ENCODE measurements at places on chromosomes 6 and 20. TPM values are rescaled to one million over a fixed set of nuclear protein-coding genes. Genes with fewer than 3 reads are reported as not detected.

DNA sequence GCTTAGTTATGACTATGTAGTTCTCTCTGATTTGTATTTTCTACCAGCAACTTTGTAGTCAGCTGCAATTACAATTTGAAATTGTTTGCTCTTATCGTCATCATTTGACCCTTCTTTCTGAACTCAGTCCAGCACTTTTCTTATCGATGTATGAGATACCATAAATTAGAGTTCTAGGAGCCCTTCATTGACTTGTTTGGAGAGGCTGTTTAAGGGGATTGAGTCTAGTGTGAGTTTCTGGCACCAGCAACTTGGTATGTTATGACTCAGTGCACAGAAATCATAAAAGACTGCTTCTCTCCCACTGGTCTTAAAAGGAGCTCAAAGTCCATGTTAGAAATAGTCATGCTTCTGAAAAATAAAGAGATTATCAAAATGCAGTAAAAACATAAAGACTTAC, 190.3 kb downstream of the TENT5A start:
- DNase-seq, result no peak
- H3K4me1 ChIP-seq, result peaks cover 4% of the 10 kb centered on the region
- H3K36me3 ChIP-seq, result no peaks in the 10 kb centered on the region
- peak overlapping the region; percentile 27 for H3K4me3 ChIP-seq
- no peaks in the 10 kb centered on the region for H3K27me3 ChIP-seq

DNA sequence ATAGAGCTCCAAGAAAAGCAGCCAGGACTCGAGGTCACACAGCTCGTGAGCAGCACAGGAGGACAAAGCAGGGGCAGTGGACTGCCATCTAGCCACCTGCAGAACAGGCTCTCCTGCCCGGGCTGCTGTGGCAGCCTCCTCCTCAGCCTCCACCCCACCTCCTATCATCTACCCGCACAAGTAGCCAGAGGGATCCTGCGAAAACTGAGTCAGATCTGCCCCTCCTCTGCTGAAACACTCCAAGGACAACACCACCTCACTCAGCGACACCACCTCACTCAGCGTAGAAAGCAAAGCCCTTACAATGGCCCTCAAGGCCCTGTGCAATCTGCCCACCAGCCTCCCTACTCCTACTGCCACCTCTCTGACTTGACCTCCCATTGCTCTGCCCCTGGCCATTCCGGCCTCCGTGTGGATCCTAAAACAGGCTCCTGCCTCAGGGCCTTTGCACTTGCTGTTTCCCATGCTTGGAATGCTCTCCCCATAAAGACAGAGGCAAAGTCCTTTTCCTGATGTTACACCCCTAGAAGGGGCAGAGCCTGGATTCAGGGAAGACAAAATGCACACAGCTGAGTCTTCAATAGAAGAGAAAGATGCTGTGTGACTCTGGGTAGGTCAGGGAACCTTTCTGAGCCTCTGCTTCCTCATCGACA, 19.3 kb downstream of the PREX1 start:
- DNase-seq, result no peak
- no peaks in the 10 kb centered on the region for H3K27me3 ChIP-seq
- H3K4me3 ChIP-seq, result no peak overlapping the region
- H3K27ac ChIP-seq, result no peak overlapping the region
- H3K4me1 ChIP-seq, result no peaks in the 10 kb centered on the region
- H3K36me3 ChIP-seq, result no peaks in the 10 kb centered on the region

DNA sequence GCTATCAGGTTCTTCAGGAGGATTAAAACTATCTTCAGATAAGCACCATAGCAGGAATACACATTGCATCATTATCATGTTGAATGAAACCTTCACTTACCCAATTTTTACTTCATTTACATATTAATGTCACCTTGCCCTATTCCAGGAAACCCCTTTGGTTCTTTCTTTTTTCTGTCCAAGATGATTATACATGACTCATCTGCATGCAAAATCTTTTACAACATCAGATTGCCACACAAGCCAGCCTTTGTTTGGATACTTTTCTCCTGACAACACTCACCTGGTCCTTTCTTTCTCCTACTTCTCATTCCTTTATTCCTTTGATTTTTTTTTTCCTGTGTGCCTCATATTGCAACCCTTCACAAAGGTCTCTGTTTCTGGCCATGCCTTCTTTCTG, 200.5 kb upstream of the POU3F2 start:
- H3K27ac ChIP-seq, result no peak overlapping the region
- no peaks in the 10 kb centered on the region for H3K27me3 ChIP-seq
- H3K4me1 ChIP-seq, result no peaks in the 10 kb centered on the region
- H3K4me3 ChIP-seq, result no peak overlapping the region
- DNase-seq, result no peak
- H3K36me3 ChIP-seq, result no peaks in the 10 kb centered on the region

- H3K36me3 ChIP-seq, result no peaks in the 10 kb centered on the region
- no peaks in the 10 kb centered on the region for H3K27me3 ChIP-seq
- no peak for DNase-seq
- H3K27ac ChIP-seq, result no peak within 1 kb of the TSS
- H3K4me1 ChIP-seq, result no peaks in the 10 kb centered on the region
These were observed at the start of gene HTR1B for GRCh38 chr6:77463308-77463860. TSS of gene HTR1B (minus strand) at chr6:77463491. CDS start at chr6:77463403, 88 bp downstream.

- no peak overlapping the region for H3K27ac ChIP-seq
- no peaks in the 10 kb centered on the region for H3K36me3 ChIP-seq
- H3K4me3 ChIP-seq, result no peak overlapping the region
- H3K27me3 ChIP-seq, result no peaks in the 10 kb centered on the region
- peaks cover 11% of the 10 kb centered on the region for H3K4me1 ChIP-seq
These were observed 136.2 kb downstream of the ERMARD start for GRCh38 chr6:169887529-169888140.

GRCh38 chr20:50246367-50247195, 56.0 kb downstream of the CEBPB start:
- no peaks in the 10 kb centered on the region for H3K36me3 ChIP-seq
- H3K27me3 ChIP-seq, result no peaks in the 10 kb centered on the region
- no peaks in the 10 kb centered on the region for H3K4me1 ChIP-seq
- no peak overlapping the region for H3K27ac ChIP-seq
- H3K4me3 ChIP-seq, result no peak overlapping the region

GRCh38 chr6:152458648-152459644, 178.2 kb downstream of the SYNE1 start:
- H3K36me3 ChIP-seq, result peaks cover 4% of the 10 kb centered on the region
- H3K27me3 ChIP-seq, result no peaks in the 10 kb centered on the region
- no peak for DNase-seq

GRCh38 chr20:63934271-63935068, 21.7 kb downstream of the UCKL1 start:
- no peaks in the 10 kb centered on the region for H3K27me3 ChIP-seq
- peak; percentile 74 for DNase-seq
- no peak overlapping the region for H3K27ac ChIP-seq
- H3K4me1 ChIP-seq, result no peaks in the 10 kb centered on the region

- H3K36me3 ChIP-seq, result no peaks in the 10 kb centered on the region
- no peak overlapping the region for H3K27ac ChIP-seq
- no peak for DNase-seq
- H3K27me3 ChIP-seq, result no peaks in the 10 kb centered on the region
- peaks cover 2% of the 10 kb centered on the region for H3K4me1 ChIP-seq
- no peak overlapping the region for H3K4me3 ChIP-seq
These were observed 12.4 kb upstream of the PTPRK start for GRCh38 chr6:128532827-128533226.

- H3K36me3 ChIP-seq, result no peaks in the 10 kb centered on the region
- H3K4me1 ChIP-seq, result peaks cover 76% of the 10 kb centered on the region
- no peak for DNase-seq
- H3K4me3 ChIP-seq, result no peak overlapping the region
- peak overlapping the region; percentile 99 for H3K27ac ChIP-seq
These were observed 7.3 kb downstream of the CCDC167 start for GRCh38 chr6:37492236-37492972.

DNA sequence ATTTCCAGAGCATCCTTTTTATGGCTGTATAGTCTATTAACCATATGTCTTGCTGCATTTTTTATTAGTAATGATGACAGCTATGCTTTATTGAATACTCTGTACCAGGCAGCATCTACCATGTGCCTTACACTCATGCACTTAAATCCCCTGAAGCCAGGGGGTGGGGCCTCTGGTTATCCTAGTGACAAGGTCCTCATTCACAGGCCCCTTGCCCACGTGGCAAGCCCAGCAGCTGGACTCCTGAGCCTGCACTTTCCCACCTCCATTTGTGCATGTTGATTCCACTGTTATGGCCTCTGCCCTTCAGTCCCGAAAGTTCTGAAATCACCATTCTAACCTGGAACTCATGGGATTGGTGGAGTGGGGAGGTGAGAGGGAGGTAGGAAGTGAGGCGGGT, 22.3 kb downstream of the ACTR5 start:
- H3K4me1 ChIP-seq, result no peaks in the 10 kb centered on the region
- H3K27ac ChIP-seq, result no peak overlapping the region

GRCh38 chr20:50607436-50607835, 83.9 kb downstream of the RIPOR3 start:
- no peak overlapping the region for H3K4me3 ChIP-seq
- no peak overlapping the region for H3K27ac ChIP-seq
- no peaks in the 10 kb centered on the region for H3K4me1 ChIP-seq

DNA sequence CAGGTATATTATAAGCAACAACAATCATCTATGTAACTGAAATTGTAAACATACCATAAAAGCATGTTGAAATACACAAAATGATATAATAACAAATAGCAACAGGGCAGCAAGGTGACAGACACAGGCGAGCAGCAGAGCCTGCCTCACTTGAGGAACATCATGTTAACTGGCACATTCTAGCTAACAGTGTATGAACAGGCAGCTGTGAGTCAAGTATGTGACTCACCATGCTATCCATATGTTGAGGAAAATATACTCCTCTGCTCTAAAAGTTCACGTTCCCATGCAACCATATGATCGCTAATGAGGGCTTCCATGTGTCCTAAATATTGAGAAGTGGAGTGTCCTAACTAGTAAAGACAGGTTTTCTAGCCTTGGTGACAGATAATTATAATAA, 18.4 kb downstream of the SERAC1 start:
- H3K4me1 ChIP-seq, result no peaks in the 10 kb centered on the region
- no peak for DNase-seq
- H3K27ac ChIP-seq, result peak overlapping the region; percentile 50
- H3K4me3 ChIP-seq, result no peak overlapping the region
- no peaks in the 10 kb centered on the region for H3K27me3 ChIP-seq
- peaks cover 12% of the 10 kb centered on the region for H3K36me3 ChIP-seq

DNA sequence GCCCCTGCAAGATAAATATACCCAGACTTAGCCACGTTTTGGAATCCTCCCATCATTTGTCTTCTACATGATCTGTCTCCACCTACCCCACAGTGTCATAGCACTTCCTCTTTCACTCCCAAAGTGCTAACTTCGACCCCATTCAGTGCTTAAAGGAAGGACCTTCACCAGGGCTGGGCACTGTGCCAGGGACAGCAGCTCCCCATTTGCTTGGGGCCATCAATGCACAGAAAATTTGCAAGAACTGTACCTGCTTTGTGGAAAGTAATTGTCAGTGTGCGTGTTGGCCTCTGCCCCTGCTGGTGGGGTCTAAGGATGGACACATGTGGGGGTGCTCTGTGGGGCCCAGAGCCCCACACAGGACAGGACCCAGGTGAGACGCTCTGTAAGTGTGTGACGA, 5.2 kb upstream of the BPIFA2 start:
- no peak for DNase-seq
- H3K27ac ChIP-seq, result no peak overlapping the region
- no peaks in the 10 kb centered on the region for H3K4me1 ChIP-seq
- H3K27me3 ChIP-seq, result peaks cover 30% of the 10 kb centered on the region

DNA sequence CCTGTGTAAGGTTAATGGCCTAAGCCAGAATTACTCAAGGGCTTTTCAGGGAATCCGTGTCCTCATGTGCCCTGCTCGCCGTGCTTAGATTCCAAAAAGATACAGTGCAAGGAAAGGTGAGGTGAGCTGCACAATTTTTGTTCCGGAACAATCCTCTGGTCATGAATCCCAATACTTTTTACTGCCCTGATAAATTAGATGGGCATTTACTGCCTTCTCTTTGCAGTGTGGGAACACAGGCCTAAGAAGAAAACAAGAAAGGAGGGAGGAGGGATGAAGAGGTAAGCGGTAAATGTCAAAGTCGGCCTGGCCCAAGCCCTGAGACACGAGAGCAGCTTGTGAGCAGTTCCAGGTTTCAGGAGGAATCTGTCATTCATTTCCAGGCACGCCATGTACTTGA, 390.9 kb upstream of the SULF2 start:
- H3K27me3 ChIP-seq, result no peaks in the 10 kb centered on the region
- no peak overlapping the region for H3K27ac ChIP-seq
- DNase-seq, result no peak
- no peaks in the 10 kb centered on the region for H3K4me1 ChIP-seq
- H3K36me3 ChIP-seq, result no peaks in the 10 kb centered on the region

DNA sequence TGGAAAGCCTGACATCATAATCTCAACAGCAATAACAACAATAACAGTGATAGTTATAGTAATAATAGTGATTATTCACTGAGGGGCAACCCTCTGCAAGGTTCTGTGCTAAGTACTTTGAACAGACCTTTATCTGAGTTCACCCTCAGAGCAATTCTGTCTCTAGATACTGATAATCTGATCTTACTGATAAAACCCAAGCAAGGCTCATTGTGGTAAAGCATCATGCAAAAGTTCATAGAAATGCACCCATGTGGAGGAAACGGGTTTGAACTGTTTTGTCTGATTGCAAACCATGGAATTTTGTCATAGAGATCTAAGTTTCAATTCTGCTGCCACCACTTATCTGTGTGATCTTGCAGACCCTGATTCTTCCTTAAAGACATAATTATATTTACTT, 1.3 kb upstream of the KIAA0408 start:
- H3K4me3 ChIP-seq, result no peak overlapping the region
- H3K27ac ChIP-seq, result no peak overlapping the region
- no peak for DNase-seq
- no peaks in the 10 kb centered on the region for H3K27me3 ChIP-seq

DNA sequence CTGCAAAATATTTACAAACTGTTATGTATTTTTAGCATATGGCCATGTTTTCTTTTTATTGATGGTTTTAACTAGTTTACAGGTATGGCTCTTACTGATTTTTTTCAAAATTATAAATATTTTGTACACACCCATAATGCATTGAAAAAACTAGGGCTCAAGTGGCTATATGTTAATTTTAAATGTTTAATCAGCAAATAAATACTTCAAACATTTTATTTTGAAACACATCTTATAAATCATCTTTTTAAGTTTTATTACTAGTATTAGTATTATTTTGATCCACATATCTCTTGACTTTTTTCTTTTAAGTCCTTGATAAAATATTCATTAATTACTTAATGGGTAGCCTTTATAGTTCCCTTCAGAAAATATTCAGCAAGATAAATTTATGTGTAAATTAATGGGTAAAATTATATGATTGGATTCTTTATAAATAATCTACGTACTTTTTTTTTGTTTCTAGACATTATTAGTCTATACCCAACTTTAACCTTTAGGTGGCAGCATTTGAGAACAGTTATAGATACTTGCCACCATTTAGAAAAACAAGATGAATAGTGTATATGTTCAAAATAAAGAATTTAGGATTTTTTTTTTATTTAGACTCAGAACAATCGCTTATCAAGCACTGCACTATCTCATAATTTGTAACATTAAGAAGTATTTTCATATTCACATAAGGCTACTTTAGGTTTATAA, 241.9 kb downstream of the ADGRB3 start:
- H3K4me1 ChIP-seq, result no peaks in the 10 kb centered on the region
- no peak overlapping the region for H3K4me3 ChIP-seq
- no peaks in the 10 kb centered on the region for H3K27me3 ChIP-seq

Gene KIF13A
- 23.1 TPM for polyA plus RNA-seq

Gene HLA-DRB5
- polyA plus RNA-seq, result not detected

Gene FOXC1
- polyA plus RNA-seq, result 3.6 TPM

Gene UST
- polyA plus RNA-seq, result 5.0 TPM

Gene SCUBE3
- 2.0 TPM for polyA plus RNA-seq

Gene HAO1
- polyA plus RNA-seq, result not detected

Gene TINAG
- 0.13 TPM for polyA plus RNA-seq

Gene VIP
- 2.5 TPM for polyA plus RNA-seq

Gene CCN2
- 709 TPM for polyA plus RNA-seq

Gene SLC12A5
- 19.9 TPM for polyA plus RNA-seq

Gene PTPRT
- not detected for polyA plus RNA-seq
